ENCODE measurements at places on chromosomes 5 and 9.

DNA sequence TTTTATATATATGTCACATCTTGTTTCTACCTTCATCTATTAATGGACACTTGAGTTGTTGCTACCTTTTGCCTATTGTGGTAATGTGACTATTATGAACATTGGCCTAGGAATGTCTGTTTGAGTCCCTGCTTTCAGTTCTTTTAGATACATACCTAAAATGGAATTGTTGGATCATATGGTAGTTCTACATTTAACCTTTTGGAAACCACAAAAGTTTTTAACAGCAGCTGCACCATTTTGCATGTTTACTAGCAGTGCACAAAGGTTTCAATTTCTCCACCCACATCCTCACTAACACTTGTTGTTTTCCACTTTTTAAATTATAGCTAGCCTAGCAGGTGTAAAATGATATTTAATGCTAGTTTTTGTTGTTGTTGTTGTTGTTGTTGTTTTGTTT lies 88.4 kb downstream of the GALNT10 start:
- DNase-seq, result no peak

GRCh38 chr5:6567835-6568234 lies 65.0 kb downstream of the NSUN2 start:
- no peak for DNase-seq

- no peak for DNase-seq
These were observed 348.0 kb upstream of the CDH18 start for GRCh38 chr5:20335978-20336377.

DNA sequence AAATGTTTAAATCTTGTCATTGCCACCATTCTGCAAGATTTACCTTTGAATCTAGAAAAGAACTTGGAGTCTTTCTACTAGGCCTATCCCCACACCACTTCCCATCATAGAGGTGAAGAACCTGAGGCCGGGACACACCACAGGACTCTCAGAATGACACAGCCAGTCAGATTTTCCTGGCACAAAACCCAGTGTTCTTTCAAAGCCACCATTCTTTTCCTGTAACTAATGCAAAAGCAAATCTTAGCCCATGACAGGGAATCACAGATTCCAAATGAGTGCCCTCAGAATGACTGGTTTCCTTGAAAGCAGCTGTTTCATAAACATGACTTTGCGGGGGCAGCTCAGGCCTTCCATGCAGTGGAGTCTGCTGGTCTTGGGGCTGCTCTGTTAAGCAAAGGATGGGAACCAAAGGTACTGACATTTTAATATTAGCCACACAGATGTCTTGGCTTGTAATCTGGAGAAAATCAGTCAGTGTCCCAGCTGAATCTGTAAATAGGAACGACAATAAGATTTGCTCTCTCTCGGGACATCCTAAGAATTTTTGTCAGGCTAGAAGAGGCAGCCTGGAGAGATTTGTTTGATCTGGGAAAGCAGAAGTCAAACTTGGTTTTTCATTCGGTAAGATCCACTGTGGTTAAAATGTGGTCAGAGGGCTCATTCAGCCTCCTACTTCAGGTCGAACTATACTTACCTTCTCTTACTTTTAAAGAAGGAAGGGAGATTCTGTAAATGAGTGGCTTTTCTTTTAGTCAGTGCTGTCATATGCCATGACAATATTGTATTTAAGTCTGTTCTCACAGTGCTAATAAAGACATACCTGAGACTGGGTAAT lies 115.1 kb downstream of the PALM2AKAP2 start:
- no peak for DNase-seq

DNA sequence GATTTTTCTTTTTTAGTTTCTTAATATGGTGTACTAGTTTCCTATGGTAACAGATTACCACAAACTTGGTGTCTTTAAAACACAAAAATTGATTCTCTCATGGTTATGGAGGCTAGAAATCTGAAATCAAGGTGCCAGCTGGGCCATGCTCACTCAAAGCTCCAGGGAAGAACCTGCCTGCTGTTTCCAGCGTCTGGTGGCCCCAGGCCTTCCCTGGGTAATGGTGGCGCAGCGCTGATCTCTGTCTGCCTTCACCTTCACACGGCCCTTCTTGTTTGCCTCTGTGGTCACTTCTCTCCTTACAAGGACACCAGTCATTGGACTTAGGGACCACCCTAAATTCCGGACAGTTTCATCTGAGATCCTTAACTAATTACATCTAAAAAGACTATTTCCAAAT lies 70.5 kb upstream of the GFPT2 start:
- no peak for DNase-seq

DNA sequence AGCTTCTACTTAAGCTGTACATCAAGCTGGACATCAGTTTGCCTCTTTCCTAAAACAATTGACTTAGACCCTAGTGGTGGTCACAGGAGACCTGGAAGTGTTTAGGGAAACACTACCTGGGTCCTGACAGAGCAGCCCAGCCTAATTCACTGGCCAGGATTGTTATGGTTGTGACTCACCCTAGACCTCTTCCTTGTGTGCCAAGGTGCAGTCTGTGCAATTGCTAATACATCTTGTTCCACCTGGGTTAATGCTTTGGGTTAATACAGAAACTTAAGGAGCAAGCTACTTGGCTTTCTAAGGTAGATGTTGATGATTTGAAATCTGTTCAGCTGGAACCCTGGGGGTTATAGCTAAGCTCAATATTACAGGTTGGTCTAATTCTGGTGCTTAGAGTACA lies 48.7 kb upstream of the SLC46A2 start:
- no peak for DNase-seq

- DNase-seq, result no peak
These were observed 8.8 kb upstream of the OTULINL start for GRCh38 chr5:14572836-14573235.

DNA sequence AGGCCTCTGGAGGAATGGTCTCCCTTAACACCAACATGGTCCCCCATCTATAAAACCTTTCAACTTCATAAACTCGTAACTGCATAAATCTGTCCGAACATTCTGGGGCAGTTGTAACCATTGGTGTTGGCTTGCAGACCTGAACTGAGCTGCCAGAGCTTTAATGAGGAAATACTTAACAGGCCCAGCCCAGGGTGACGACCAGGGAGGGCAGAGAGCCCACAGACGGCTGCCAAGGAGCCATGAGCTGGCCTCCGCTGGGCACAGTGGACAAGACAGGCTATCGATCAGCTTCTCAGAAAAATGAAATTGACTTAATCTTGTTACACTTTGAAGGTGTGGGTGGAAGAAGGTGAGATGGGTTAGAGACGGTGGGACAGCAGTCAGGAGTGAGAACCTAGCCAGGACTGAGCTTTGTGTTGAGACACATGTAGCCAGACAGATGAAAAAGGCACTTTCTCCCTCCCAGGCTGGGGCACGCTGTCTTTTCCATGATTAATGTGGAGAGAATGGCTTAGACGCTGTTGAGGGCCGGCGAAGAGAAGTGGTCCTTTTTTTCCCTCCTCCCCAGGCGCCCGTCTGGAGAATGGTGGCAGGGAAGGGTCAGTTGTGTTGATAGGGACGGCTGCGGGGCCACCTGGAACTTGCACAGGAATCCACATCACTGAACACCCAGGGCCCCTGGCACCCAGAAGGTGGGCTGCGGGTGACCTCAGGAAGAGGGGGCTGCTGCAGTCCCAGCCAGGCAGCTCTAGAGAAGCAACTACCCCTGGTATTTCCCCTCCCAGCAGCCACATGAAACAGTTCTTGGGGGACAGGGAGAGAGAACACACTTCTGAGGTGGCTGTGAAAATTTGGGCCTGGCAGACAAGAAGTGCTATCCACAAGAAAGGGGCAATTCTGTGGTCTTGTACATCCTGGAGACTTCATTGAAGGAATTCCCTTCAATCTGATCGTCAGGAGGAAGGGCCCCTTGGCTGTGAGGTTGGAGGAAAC lies 27.3 kb upstream of the TCOF1 start:
- DNase-seq, result no peak

- no peak for DNase-seq
These were observed 53.4 kb upstream of the PTCH1 start for GRCh38 chr9:95570150-95570549.

GRCh38 chr5:161258438-161258837 lies 288.1 kb downstream of the GABRB2 start:
- no peak for DNase-seq

- DNase-seq, result no peak
These were observed 531.1 kb downstream of the RASEF start for GRCh38 chr9:82531795-82532194.

DNA sequence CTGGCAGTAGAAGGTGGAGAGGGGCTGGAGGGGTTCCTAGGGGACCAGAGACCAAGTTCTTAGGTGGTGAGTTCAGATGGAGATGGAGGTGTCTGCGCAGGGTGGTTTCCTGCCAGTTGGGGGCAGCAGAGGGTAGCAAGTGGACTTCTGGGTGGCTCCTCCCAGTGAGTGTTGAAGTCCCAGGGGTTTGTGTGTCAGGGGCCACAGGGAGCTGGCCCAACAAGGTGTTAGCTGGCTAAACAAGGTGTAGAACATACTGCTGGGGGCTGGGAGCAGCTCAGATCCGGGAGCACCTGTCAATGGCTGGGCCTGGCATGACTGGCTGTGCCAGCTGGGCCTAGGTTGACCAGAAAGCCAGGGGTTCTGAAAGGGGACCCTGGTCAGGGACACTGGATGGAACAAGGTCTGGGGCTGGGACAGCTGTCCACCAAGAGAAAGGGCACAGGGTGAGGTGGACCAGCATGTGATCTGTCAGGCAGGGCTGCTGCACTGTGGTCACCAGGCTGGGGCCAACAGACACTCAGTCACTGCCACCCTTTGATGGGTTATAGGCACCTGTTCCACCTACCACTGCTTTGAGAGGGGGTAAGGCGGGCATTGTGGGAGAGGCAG lies 35.6 kb downstream of the DAB2IP start:
- DNase-seq, result peak; percentile 78

DNA sequence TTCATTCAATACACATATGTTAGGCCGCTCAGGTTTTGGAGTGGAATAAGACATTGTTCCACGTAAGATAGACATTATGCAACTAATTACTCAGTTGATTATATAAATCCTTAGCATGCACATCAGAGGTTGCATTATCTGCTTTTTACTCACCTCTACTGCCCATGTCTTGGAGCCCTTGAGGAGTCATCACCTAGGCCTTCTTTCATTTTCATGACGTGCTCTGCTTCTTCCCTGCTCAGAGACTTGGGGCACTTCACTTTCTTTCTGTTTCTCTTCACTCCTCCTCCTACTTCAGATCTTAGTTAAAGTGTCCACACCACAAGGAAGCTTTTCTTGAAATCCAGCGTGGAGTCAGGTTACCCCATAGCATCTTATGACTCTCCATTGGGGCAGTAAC lies 241.1 kb downstream of the TLR4 start:
- DNase-seq, result no peak

GRCh38 chr9:134371731-134372130 lies 45.5 kb downstream of the RXRA start:
- DNase-seq, result peak; percentile 88

- peak; percentile 61 for DNase-seq
These were observed 209.4 kb upstream of the MSX2 start for GRCh38 chr5:174514983-174515394.

DNA sequence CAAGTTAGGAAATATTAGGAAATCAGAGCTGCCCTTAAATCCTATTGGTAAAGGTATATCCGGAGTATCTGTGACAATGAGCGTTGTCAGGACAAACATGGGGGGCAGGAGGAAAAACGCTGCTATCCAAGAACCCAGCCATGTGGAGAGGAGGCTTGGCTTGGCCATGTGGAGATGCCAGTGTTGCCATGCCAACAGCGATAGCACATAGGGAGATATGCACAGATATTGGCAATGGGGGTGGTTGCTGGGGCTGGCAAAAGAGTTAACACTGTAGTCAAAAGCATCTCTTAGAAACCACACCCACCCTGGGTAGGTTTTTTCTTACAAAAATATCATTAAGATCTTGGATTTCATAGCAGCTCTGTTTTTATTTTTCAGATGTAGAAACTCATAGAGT lies 106.4 kb upstream of the ASTN2 start:
- DNase-seq, result no peak

GRCh38 chr5:159345336-159345735 lies 15.0 kb upstream of the IL12B start:
- no peak for DNase-seq

GRCh38 chr5:77379558-77380061 lies 112.5 kb downstream of the WDR41 start:
- DNase-seq, result no peak

GRCh38 chr5:142506046-142506445 lies 179.8 kb downstream of the FGF1 start:
- no peak for DNase-seq

DNA sequence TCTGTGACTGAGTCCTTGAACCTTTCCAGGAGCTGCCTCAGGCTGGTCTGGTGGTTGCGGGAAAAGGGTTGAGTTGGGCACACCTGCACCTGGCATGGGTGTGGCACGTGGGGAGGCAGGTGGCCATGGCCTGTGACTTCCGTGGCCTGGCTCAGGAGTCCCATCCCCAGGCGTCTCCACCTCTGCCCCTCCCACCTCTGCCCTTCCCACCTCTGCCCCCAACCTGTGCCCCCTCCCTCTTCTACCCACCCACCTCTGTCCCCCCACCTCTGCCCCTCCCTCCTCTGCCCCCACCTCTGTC lies 1.9 kb upstream of the QRFP start:
- no peak for DNase-seq

GRCh38 chr9:104810421-104811339 lies 46.8 kb downstream of the NIPSNAP3B start:
- DNase-seq, result no peak

DNA sequence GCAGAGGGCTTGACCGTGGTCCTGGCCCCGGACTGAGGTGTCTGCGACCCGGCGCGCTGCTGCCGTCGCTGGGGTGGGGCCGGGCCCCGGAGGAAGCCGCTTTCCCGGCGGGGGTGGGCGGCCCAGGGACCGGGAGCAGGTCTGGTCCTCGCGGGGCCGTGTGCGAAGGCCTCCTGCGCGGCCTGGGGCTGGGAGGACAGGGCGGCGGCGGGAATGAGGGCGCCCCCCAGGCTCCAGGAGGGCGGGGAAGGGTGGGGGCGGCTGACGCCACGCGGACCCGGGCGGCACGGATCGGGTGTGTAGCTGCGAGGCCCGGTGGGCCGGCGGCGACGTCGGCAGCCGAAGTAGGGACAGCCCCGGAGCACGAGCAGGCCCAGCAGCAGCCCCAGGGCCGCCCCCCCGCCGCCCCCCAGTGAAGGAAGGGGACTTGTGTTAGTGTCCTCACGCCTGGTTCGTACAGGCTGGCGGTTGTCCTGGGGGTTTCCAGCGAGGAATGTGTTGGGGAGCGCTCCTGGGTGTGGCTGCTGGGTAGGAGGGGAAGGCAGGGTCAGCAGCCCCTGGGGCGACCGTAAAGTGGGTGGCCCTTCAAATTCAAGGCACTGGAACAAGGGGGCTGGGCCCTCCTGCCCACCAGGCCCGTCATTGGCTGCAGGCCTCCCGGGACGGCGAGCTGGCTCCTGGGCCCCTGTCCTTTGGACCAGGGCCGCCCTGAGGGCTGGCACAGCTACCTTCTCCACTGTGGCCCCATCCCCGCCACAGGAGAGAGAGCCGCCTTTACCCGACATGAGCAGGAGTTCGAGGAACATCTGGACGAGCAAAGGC lies 597 bp upstream of the TMEM250 start:
- DNase-seq, result no peak

GRCh38 chr5:153565822-153566221 lies 75.4 kb downstream of the GRIA1 start:
- no peak for DNase-seq

GRCh38 chr9:6686396-6686795 lies 40.9 kb upstream of the GLDC start:
- no peak for DNase-seq

- no peak for DNase-seq
These were observed 4.5 kb downstream of the NREP start for GRCh38 chr5:111752426-111752965.

Data from aorta (tissue), 5 donors.